ENCODE measurements at places on chromosomes 6 and 20.
A peak's percentile ranks its signal among the peaks of the same experiment; 100 is the strongest.

- no peak for DNase-seq
These were observed 131.3 kb downstream of the PRND start for GRCh38 chr20:4853004-4853403.

DNA sequence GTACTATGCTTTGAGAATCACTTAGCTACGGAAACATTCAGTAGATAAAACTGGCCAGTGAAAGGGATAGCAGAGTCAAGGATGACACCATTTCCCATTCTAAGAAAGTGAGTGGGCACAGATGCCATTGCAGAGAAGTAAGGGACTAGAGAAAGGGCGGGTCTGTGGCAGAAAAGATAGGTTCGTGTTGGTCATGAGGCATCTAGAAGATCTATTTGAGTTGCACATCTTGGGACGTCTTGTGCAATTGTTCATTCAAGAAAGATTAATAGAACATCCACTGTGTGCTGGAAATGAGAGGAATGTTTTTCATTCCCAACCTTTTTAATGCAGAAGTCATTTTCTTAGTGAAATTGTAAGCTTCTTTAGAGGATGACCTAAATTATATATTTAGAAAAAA lies 161.7 kb downstream of the PLCB1 start:
- no peak for DNase-seq

DNA sequence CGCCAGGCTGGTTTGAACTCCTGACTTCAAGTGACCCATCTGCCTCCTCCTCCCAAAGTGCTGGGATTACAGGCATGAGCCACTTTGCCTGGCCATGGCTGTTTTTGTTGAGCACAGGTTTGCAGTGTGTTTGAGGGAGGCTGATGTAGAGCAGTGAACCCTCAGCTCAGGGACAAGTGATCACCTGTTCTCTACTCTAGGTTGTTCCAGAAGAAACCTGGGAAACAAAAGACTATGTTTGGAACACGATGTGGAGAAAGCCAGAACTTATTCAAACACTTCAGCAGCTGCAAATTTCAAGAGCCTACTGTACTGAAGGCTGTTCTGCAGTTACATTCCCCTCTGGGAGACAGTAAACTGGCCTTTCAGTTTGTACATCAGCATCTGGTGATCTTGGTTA lies 4.7 kb downstream of the TULP1 start:
- no peak for DNase-seq

DNA sequence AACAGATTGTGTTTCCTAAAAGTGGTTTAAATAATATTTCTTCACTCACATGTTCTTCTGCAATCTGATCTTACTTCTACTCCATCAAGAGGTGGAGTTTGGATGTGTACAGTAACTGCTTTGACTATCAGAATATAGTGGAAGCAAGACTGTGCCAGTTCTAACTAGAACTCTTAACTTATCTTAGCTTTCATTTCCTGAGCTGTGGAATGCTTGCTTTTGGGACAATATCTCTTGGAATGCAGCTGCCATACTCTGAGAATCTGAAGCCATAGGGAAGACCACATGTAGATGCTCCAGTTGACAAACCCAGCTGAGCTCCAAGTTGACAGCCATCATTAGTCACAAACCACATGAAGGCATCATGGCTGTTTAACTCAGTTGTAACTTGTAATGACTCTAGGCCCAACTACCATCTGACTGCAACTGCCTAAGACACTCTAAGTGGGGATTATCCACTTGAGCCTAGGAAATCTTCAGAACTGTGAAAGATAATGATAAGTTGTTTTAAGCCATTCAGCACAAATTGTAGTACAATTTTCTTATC lies 40.8 kb upstream of the MAN1A1 start:
- DNase-seq = peak; percentile 27

DNA sequence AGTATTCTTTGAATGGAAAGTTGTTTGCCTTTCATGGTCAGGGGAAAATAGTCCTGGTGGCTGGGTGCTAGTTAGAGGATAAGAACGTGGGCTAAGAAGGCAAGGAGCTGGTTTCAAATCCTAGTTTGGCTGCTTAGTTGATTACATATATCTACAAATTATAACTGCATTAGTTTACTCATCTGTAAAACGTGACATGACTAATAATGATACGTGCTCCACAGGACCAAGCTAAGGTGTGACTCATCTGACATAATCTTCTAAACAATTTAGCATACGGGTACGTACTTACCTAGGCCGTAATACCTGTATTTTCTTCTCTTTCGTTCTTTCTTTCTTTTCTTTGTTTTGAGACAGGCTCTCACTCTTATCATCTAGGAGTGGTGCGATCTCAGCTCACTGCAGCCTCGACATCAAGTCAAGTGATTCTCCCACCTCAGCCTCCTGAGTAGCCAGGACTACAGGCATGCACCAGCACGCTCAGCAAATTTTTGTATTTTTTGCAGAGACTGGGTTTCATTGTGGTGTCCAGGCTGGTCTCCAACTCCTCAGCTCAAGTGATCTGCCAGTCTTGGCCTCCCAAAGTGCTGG lies 1274.2 kb upstream of the GJE1 start:
- no peak for DNase-seq

DNA sequence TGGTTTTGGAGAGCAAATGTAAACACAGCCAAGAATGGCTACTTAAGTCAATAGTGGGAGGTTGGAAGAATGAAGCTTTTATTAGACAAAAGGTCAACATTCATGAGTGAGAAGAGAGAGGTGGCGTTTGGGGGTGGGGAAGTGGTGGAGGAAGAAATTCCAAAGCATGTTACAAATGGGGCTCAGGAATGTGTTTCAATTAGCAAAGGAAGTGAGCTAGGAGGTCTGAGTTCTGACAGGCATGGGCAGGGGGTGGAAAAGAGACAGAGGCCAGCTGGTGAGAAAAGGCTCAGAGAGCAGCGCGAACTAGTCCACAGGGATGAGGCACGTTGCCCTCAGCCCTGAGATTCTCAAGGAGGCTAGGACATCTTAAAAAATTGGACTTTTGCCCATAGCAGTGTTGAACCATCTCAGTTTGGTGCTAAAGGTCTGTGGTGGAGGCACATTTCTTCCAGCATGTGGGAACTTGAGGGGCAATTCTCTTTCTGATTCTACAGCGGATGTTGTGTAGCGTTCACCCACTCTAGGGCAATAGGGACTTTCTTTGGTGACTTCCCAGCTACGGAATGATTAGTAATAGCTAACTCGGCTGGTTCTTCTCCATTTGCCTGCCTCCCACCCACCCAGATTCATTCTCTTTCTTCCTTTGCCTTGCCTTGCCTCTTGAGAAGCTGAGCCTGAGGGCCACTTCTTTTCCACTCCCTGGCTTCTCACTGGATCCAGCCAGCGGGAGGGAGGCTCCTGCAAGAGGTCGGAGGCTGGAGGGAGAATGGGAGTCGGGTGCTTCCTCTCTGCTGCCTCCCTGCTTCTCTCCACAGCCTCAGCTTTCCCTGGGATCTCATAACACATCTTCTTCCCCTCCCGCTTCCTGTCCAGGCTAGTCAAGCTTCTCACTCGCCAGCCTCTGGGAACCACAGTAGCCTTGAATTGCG lies 45.1 kb upstream of the NEDD9 start:
- DNase-seq = peak; percentile 86

DNA sequence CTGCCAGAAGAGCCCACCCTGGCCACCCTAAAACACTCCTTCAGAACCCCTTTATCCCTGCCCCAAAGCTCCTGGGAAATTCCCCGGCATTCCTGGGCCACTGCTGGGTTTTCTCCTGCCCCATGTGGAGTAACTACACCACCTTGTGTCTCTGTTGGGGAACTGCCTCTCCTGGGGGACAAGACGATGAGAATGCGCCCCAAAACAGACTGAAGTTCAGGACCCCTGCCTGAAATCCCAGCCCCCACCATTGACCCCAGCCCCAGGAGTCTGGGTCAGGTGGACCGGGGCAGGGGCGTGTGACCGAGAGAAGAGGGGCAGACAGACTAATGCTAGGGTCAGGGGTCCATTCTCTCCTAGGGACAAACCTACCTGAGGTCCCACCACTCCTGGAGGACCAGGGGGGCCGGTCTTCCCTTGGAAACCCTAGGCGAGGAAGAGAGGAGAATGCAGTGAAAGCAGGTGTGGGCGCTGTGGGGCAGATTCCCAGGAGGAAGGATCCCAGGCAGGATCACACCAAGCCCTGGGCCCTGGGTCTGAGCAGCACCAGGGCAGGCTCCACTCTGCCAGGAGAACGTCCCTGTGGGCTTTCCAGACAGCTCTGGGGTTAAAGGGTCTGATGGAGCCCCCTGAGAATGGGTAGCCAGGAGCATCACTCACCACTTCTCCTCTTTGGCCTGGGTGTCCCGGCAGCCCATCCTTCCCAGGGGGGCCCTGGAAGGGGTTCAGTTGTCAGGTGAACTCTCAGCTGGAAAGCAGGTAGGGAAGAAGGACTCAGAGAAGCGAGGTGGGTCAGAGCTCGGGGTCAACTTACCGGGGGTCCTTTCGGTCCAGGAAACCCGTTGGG lies 19.4 kb downstream of the COL11A2 start:
- peak; percentile 6 for DNase-seq

DNA sequence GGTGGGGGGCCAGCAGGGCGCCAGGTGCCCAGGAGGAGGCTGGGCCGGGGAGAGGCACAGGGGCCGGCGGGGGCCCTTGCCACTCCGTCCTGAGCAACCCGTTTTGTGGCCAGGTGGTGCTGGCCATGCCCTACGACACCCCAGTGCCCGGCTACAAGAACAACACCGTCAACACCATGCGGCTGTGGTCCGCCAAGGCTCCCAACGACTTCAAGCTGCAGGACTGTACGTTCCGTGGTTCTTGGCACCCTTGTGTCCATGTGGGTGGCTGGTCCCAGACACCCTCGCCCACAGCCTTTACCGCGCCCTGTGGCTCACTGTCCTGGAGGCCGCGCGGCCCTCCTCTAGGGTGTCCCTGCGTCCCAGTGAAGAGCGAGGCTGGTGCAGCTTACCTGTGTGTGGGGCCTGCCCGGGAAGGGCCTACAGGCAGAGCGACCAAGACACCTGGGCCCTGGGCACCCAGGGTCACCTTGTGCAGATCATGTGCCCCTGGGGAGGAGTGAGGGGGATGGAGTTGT lies 28.7 kb downstream of the PYGB start:
- DNase-seq = no peak

DNA sequence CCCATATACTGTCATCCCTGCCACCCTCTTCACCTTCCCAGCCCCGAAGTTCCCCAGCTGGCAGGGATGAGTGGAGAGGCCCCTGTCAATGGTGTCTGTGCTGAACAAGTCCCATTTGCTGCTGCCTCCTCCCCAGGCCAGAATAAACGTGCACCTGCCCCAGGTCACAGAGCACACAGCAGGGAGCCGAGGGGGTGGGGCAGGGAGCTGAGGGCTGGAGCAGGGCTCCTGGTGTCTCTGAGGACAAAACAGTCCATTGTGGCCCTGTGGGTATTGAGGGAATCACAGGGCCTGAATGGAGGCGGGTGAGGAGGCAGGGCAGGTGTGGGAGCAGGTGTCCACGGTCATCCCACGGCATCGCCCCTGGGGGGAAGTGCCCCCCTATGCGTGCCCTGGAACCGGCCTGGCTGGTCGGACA lies 55.8 kb downstream of the SNAI1 start:
- no peak for DNase-seq

DNA sequence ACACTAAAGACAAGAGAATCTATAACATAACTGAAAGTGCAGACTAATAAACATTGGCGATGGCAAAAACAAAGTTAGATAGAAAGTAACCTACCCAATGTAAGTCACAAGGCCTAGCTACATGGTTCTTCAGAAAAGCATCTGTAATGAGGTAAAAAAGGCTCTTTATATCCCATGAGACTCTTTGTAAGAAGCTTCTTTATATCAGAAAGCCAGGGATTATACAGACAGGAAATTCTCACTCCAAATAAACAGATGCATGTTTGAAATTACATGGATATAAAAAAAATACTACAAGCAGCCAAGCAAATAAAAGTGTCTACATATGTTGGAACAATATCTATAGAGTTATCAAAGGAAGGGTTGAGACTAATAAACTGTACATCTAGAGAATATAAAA lies 284.9 kb upstream of the NRSN1 start:
- DNase-seq = no peak

GRCh38 chr6:152236370-152237097 lies 400.6 kb downstream of the SYNE1 start:
- DNase-seq = no peak

- no peak for DNase-seq
These were observed 805 bp downstream of the MSH5 start for GRCh38 chr6:31740397-31741223.

DNA sequence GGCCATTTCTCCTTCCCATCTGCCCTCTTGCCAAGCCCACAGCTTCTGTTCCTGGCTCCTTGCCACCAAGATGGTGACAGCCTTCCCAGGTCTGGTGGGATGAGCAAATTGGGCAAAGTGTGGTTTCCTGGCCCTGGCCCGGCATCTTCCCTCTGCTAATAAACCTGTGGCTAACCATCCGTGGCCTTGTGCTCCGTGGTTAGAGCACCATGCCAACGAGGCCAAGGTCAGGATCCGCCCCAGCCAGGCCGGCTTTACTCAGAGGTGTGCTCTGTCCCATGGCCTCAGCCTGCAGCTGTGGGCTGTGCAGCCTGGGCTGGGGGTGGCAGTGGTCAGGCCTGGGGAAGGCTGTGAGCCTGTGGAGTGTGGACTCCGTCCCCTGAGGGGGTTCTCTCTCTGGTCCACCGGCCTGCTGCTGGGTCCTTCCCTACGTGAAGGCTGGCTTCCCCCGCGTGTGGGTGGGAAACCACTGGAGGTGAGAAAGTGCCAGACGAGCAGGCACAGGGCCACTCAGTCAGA lies 117.4 kb downstream of the VEGFA start:
- DNase-seq = no peak

- no peak for DNase-seq
These were observed 594.3 kb downstream of the UTRN start for GRCh38 chr6:144879436-144879835.

- no peak for DNase-seq
These were observed 10.9 kb upstream of the NELFCD start for GRCh38 chr20:58970146-58970545.

DNA sequence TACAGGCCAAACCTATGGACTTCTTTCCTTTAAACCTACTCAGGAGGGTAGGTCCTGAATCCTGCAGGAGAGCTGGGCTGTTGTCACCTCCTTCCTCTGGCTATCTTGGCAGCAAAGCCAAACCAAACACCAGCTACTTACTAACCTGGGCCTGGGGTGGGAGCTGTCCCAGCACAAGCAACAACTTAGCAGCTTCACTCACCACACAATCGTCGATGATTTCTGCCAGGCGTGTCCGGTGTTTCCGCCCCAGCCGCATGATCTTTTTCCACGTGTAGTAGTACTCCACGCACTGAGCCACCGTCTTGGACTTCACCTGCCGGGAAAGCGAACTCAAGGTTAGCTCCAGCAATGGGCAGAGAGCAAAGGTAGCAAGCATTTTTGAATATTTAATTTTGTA lies 25.4 kb upstream of the MRPS10 start:
- DNase-seq = no peak

- DNase-seq = no peak
These were observed 34.1 kb downstream of the RAB44 start for GRCh38 chr6:36731622-36732310.

All from non-pigmented ciliary epithelial cell (primary cell).